ENCODE measurements at places on chromosomes 7 and 10.

GRCh38 chr7:74126220-74126880 lies 42.7 kb downstream of the LIMK1 start:
- no peak for DNase-seq

GRCh38 chr7:12861070-12861469 lies 173.6 kb downstream of the ARL4A start:
- DNase-seq = no peak

DNA sequence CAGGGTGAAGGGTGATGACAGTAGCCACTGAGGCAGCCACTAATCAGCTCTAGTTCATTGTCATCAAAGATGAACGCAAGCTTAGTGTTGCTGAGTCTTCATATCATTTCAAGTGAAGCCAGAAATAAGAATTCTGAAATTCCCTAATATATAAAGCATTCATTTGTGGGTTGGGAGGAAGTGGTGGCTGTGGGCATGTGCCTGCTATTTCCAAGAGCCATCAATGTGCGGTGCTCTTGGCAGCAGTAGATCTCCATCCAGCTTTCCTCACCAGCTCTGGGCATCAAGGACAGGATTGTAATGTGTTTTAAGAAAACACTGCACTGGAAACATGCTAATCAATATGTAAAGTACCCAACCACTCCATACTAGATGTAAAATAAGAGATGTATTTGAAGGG lies 202.5 kb upstream of the AHR start:
- no peak for DNase-seq

DNA sequence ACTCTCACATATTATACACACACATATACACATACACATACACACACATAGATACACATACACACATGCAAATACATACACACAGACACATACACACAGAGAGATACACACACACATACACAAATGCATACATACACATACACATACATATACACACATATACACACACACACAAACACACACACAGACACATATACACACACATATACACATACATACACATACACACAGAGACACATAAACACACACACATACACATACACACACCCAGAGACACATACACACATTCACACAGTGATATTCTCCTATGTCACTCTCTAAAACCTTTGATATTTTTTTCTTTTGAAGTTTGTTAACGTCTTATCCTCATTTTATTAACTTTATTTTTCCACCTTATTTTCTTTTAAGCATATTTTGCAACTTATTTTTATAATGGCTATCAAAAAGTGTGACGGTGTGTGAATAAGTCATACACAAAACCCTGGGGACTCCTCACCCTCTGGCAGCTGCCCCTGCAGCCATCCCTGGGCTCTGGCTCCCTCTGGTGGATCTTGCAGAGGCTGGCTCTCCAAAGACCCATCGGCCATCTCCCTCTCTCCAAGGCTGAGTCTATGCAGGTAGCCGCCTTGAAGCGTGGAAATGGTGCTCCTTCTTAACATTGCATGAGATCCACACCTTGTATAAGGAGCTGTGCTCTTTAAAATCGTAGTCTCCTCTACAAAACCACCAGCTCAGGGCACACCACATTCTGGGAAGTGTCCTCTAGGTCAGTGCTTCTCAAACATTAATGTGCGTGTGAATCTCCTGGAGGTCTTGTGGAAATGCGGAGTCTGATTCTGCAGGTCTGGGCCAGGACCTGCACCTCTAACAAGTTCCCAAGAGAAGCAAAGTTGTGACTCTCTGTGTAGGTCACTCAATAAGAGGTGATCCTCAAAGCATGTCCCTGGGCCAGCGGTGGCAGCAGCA lies 4.1 kb upstream of the C10orf120 start:
- peak; percentile 73 for DNase-seq

DNA sequence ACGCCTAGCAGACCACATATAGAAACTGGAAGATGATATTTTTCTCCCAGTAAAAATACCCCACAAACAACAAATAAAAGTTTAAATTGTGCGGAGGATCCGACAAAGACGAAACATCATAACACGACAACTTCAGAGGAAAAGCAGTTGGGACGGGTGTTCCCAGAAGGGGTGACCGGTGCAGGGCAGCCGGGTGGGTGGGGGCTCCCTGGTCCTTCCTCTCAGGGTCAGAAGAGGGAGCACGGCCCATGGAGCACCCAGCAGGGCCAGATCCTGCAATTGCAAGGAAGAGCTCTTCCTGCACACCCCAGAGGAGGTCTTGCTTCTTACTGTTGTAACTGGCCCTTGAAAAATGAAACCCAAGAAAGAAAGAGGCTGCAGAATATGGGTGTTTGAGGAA lies 608.5 kb upstream of the MKI67 start:
- DNase-seq = no peak

- DNase-seq = no peak
These were observed 69.2 kb upstream of the PPP2R2D start for GRCh38 chr10:131831561-131831960.

- peak; percentile 28 for DNase-seq
These were observed 93.0 kb upstream of the SLC25A13 start for GRCh38 chr7:96414931-96415292.

DNA sequence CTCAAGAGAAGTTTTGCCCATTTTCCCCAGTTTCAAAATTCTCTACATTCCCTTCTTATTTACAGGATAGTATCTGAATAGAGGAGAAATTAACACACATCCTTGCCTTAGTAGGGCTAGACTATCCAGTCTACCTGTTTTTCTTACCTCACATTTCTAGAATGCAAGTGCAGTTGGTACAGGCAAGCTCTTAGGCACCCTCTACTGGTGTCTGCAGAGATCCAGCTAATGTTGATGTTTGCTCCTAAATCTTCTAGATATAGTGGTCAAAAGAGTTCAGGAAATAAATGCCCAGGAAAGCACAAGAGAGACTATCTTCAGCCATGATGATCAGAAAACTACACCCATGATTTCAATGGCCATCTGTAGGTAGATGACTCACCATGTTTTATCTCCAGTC lies 205.3 kb downstream of the HTR7 start:
- DNase-seq = no peak

DNA sequence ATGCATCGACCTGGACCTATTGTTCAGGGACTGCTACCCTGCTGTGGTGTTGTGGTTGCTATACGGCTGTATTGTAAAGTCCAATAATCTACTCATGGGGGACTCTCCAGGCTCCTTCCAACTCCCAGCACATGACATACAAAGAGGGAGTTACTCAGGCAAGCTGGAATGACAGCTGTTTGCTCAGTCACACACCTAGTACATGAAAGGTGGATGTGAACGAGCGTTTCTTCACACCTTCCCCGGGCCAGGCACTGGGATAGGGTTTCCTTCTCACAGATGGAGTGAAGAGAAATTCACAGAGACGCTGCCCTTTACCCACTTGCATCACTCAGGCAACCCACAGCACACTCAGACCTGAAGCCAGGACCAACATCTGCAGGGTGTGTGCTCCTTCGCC lies 215.7 kb downstream of the TNS3 start:
- DNase-seq = no peak

DNA sequence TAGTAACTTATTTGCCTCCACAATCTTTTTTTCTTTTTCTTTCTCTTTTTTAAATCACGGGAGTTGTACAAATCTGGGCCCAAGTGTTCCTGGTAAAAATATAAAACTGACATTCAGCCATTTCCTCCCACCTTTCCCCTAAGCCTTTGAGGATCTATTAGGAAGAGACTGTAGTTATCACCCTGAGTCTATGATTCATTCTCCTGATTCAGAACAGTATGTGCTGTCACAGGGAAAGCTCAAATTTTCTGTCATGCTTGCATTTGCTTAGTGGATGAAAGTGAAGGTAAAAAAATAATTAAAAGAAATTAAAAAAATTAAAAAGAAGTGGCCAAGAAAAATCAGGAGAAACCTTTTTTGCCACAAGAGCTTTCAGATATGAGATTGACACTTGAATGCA lies 71.7 kb downstream of the KIF20B start:
- DNase-seq = no peak

GRCh38 chr7:47451851-47452205 lies 130.1 kb downstream of the TNS3 start:
- DNase-seq = no peak

DNA sequence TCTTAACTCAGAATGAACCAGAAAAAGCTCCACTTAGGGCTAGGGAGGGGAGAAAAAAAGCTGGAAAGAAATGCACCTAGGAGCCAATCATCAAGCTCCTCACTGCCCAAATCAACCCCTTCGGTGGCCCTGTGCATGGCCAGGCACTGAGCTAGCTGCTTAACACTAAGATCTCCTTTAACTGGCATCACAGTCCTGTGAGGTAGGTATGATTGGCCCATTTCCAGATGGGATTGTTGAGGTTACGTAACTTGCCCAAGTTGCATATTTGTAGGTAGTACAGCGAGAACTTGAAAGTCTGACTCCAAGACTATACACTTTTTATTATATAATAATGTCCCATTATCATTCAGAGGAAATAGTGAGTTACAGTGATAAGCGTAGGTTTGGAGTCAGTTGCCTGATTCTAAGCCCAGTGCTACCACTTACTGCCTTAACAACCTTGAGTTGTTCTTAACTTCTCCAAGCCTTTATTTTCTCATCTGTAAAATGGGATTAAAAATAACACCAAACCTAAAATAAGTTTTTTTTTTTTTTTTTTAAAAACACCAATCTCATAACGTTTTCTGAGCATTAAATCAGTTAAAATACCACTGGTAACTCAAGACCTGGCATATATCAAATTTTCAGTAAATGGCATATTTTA lies 37.2 kb upstream of the ACSL5 start:
- DNase-seq = no peak

DNA sequence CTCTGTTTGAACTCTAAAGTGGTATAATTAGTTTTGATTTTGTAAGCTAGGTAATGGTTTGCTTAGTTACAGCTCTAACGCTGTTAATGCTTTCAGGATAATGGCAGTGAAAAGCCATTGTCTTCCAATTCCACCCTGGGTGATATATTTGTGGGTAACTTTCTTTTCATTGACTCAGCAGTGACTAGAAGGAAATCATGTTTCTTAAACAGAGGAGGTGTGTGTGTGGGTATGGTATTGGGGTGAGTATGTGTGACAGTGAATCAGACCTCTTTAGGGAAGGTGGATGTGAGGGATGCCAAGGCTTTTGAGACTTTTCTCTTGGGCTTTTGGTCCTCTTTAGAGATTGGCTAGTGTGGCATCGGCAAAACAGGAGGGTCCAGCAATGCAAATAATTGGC lies 13.6 kb downstream of the ENTPD7 start:
- DNase-seq = no peak

DNA sequence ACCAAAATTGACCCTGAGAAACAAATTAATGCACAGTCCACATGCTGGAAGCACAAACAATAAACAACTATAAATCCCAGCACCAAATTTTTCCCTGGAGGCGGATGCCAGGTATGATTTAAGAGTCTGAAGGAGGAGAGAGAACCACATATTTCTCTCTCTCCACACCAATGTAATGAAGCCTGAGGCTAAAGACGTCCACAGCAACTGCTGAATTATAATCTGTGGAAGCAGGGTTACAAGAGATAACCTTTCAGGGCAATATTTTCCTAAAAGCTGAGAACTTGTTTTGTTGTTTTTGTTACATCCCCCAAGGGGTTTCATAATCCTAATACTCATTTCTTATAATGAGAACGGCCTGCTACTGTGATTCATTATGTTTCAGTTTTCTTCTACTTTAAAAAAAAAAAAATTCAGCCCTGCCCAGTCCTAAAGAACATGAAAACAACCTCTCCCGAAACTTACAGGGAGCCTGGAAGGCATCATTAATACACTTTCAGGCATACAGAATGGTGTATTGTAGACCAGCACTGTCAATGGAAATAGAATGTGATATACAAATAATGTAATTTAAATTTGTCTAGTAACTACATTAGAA lies 48.5 kb upstream of the ABLIM1 start:
- DNase-seq = no peak

GRCh38 chr7:37683246-37684120 lies at the start of gene GPR141:
Gene GPR141, plus strand, starts transcription at chr7:37683766. Its CDS starts 56,628 bp downstream, at chr7:37740394.
- no peak for DNase-seq

DNA sequence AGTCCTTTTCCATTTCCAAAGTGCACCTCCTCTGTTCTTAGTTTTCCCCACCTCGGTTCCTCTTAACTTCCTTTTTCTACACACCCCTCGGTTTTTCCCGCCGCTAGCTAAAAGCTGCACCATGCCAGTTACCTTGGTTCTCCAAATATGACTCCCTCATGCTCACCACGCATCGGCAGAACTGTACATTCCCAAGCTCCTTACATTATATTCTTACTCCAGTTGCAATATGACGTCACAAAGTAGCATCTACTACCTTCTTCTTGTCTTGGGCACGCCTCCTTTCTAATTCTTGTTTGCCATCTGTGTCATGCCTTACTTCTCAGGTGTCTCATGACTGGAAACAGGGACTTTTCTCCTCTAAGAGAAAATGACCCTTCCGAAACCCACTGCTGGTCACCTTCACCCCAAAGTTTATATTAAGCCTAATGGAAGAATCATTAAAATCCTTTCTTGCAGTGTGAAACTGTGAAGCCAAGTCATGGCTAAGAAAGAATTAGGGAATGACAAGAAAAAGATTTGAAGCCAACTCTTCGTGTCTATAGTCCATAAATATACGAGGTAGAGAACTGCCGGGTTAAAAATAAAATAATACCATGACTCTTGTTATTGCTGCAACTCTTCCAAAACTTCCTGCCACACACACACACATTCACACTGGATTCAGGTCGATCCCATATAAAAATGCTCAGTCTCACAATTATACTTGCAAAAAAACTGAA lies 1.7 kb downstream of the ESYT2 start:
- DNase-seq = no peak

- no peak for DNase-seq
These were observed 96.1 kb downstream of the PIP4K2A start for GRCh38 chr10:22618078-22618785.

- no peak for DNase-seq
These were observed 40.6 kb downstream of the MICALL2 start for GRCh38 chr7:1418505-1419309.

DNA sequence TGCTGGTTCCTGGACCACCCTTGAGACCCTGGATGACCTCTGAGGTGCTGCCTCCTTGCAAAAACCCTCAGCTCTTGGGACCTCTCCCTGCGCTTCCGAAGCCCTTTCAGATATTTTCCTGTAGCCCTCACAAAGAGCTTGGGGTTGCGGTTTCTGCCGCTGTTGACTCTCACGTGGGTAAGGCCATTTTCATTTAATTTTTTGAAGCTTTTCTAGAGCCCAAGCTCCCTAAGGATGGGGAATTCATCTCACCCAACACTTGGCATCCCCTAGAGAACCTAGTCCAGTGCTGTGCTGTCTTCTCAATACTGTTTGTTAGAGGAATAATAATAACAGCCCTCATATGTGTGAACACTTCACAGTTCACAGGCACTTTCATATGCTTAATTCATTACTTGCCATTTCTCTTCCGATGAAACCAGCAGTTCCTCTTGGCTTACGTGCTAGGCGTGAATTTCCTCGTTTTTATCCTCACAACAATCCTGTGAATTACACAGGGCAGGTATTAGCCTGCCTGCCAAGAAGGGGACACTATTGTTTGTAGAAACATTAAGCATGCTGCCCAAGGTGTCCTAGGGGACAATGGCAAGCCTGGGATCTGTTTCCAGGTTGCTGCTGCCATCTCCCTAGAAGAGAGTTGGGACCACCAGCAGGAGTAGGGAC lies 71.6 kb upstream of the CTBP2 start:
- DNase-seq = no peak
